Stimulated activated naive CD8-positive, alpha-beta T cell treated with anti-CD3 and anti-CD28 coated beads, Interleukin-15, Interleukin-2, amounts not matched to agents 100 U/mL and 50 U/mL, for 24 hours (primary cell): ENCODE measurements at places on chromosomes 6 and 20.

DNA sequence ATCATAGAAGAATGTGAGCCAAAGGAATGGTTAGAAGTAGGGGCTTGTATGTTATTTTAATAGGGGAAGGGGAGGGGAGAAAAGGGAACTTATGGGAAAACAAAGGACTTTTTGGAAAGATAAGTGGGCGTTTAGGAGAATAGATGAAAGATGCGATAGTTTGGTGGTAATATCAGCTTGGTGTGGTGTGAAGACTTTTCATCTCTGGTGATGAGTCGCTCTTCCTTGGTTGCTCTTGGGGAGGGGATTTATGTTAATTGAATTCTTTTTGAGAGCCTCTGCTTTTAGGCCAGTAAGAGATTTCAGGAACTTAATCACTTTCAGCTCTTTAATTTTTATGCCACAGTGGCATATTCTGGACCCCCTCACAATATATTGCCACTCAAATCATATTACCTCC is 10.8 kb downstream of the HECA start:
- no peak for DNase-seq

GRCh38 chr6:33164665-33165373 is 27.4 kb downstream of the COL11A2 start:
- DNase-seq = no peak

- DNase-seq = no peak
Measured at GRCh38 chr20:58038123-58038654, 190.3 kb downstream of the ANKRD60 start.

- no peak for DNase-seq
Measured at GRCh38 chr6:170025935-170026750, 264.7 kb downstream of the DLL1 start.

- DNase-seq = peak; percentile 40
Measured at GRCh38 chr6:39143238-39143930, 28.4 kb upstream of the SAYSD1 start.

GRCh38 chr6:106385530-106385929 is 25.0 kb downstream of the CRYBG1 start:
- DNase-seq = no peak

GRCh38 chr6:1404713-1405098 is 15.3 kb downstream of the FOXF2 start:
- no peak for DNase-seq

DNA sequence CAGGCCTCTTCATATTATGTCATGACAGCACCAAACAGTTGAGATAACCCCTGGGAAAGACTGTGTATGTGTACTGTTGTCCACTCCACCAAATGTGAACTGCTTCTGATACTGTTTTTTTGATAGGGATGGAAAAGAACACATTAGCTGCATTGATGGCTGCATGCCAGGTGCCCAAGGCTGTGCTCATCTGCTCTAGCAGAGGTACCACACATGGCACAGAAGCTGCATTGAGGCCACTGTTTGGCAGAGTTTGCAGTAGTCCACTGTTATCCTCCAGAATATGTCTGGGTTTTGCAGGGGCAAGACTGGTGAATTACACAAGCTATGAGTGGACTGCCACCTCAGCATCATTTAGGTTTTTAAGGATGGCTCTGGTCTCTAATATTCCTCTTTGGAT is 28.2 kb upstream of the ELMO2 start:
- no peak for DNase-seq

GRCh38 chr20:38842558-38842981 is 37.1 kb downstream of the PPP1R16B start:
- peak; percentile 82 for DNase-seq

DNA sequence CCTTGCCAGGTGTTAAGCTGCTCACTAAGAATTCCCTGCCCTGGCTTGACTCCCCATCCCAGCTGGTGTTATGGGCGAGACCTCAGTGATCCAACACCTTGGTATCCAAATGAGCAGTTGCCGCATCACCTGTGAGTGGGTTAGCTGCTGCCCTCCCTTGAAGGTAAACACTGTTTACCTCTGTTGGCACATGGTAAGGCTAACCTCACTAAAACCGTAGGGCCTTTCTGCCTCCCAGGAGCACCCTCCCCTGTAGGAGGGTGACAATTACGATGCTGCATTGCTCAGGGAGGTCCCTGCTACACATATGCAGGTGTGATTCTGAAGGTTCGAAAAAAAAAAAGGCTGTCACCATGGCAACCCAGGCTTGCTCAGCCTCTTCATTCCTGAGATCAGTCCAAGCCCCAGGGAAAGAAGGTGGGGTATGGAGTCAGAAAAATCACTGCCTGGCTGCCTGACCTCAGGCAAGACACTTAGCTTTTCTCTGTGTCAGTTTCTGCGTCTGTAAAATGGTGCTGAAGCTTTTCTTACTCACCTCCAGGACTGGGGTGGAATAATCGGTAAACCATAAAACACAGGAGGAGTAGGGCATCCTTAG is 19.5 kb downstream of the PNPLA1 start:
- DNase-seq = no peak

DNA sequence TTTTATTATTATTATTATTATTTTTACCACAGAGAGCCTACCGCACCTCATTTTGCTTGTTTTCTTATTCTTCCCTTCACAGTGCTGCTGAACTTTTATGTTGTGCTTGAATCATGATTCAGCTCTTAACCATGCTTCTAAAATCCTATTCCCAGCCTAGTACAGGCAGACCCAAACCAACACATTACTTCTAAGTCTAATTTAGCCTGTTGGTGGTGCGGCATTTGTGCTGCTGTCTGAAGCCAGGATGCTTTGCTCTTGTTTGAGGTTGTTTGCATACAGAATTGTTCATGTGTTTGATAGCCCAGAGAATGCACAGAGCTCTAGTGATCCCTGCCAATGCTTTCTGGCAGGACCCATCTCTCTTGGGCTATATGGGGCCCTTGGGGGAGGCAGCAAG is 213.5 kb upstream of the KCNG1 start:
- DNase-seq = no peak

DNA sequence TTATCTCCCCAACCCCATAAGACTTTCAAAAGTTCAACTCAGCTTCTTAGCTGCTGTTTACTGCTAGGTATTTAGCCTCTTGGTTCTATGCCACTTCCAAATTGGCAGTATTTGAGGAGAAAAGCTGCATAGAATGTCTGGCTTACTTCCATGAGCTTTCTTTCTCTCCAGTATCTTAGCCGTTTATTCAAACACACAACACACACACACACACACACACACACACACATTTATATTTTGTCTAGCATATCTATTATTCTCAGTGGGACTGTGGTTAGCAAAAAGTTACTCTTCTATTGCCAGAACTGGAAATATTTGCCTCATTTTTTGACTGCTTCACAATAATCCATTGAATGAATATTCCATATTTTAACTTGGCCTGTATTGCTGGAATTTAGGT is 634.2 kb upstream of the IMPG1 start:
- no peak for DNase-seq

GRCh38 chr6:16414205-16414604 is 175.8 kb downstream of the GMPR start:
- no peak for DNase-seq

DNA sequence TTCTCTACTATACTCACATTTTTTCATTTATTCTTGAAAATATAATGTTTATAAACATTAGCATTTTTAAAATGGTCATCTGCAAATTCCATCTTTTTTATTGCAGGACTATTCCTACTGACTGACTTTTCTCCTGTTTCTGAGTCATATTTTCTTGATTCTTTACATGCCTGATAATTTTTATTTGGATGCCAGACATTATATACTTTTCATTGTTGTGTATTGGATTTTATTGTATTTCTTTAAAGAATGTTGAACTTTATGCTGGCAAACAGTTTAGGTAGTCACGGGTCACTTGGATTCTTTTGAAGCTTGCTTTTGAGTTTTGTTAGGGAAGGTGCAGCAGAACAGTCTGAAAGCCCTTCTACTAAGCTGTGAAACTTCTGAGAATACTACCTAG is 403.2 kb downstream of the ARHGAP18 start:
- DNase-seq = no peak

DNA sequence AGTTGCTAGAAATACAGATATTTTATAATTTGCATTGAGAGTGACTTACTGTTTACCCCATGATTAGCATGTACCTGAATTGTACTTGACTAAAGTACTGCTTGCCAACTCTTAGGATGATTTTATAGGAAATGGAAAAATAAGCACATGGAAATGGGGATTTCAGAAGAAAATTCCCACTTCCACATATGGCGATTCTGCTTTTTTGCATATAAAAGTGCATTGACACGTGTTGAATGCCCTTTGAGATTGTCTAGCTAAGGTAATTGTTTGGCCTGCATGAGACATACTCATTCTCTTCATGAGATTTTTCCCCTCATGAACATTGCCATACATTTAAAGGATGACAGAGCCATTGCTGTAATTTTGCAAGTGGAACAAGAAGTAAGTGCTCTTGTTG is 10.1 kb downstream of the TAB2 start:
- DNase-seq = no peak

- peak; percentile 49 for DNase-seq
Measured at GRCh38 chr20:59151820-59152219, 11.8 kb upstream of the ZNF831 start.

DNA sequence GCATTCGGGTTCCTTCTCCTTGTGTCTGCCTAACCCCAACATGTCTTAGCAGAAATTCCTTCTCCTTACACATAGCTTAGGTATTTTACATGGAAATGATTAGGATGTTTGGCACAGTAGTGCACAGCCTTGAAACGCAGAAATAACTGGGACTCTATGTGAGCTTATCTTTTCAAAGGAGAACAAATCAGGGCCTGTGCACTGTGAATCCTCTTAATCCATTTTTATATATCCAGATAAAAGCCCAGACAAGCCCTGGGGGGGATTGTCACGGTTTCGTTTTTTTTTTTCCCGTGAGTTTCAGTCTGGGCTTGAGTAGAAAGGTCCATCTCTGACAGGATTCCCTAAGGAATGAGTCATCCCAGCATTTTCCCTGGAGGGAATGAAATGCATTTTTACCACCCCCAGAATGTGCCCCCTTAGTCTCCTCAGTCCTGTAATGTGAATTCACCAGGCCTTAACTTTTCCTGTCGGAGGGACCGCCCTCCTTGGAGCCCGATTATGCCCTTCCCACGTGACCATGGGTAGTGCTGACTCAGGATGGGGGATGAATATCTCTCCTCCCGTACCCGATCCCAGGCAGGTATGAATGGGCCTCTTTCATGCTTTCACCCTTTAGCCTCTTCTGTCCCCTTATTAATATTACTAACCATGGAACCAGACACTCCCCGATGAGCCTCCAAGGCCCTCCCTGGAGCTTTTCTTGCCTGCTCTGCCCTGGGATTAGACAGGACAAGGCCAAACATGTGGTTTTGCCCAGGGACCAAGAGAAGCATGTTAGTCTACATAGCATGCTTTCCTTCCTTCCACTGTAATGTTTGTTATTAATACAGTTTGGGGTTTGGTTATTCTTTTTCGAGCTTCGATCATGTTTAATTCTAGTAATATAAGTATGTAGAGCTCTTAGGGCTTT is 23.9 kb upstream of the NAA20 start:
- no peak for DNase-seq

DNA sequence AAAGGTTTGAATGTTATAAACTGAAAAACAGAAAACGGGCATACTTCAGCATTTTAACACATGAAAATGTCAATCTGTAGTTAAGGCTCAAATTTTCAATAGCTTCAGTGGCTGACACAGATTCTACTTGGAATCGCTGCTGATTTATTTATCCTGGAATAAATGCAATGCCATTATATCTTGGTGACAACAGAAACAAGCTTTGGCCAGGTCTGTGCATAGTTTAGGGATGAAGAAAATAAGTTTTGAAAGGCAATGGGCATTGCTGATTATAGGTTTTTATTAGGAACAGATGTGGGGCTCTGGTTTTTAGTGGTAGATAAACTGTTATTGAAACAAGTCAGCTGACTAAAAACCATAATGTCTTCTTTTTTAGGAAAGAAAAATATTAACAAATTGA is 96.8 kb upstream of the SOX4 start:
- DNase-seq = no peak

GRCh38 chr6:8219352-8219943 is 117.1 kb upstream of the EEF1E1 start:
- peak; percentile 30 for DNase-seq

DNA sequence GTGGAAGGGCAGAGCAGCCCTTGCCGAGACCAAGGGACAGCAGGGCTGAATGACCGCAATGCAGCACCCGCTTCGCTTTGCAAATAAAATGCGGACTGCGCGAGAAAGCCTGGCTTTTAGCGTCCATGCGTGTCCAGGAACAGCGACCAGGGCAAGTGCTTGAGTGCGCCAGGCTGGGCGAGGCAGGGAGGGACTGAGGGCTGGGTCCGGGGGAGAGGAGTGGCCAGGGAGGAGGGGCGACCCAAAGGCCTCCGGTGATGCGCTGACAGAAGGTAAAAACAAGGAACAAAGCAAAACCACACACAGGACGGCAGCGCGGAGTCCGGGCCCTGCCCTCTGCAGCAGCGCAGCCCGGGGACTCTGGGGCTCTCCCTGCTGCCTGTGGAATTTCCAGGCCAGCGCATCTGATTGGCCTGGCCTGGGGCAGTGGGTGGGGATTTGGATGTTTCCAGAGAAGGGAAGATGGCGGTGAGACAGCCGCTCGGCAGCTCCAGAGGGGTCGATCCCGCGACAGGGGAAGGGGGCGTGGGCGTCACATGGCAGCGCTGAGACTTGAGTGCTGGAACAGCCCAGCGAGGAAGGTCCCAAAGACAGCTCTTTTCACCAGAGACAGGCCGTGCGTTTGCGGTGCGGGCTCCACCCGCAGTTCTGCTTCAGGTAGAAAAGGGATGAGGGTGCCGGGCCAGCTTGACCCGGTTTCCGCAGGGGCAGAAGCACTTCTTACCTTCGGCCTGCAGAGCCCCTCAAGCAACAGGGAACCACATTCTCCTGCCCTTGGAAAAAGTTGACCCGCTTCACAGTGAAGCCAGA is 51.8 kb downstream of the SSR1 start:
- DNase-seq = peak; percentile 67

GRCh38 chr20:23118144-23118543 is 32.0 kb upstream of the CD93 start:
- no peak for DNase-seq

DNA sequence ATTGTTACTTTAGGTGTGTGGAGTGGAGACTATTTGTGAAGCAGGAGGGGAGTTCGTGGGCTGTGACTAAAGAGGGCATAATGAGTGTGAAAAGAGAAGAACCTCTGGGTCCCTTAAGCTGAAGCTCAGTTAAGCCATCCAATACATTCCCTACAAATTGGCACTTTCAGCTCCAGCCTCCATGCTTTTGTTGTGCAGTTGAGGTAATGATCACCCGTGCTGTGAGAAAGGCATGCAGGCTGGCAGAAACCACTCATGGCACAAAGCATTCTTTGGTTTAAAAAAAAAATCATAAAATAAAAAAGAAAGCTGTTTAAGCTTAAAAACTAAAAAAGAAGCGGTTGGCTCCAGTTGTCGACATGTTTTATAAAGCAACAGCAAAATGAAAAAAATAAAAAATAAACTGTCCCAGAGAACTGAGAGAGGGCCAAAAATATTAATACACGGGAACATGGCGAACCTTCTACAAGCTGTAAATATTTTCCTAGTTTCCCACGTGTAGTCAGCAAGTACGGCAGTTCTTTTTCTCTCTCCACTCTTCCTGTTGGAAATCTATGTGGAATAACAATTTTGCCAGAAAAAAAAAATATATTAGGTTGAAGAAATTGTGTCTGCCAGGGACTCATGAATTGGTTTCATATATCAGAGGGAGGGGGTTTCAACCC is 82.2 kb downstream of the ANKRD60 start:
- no peak for DNase-seq

GRCh38 chr6:149213829-149214228 is 103.7 kb upstream of the TAB2 start:
- no peak for DNase-seq

- DNase-seq = no peak
Measured at GRCh38 chr20:44370639-44371218, 15.2 kb downstream of the HNF4A start.

- DNase-seq = no peak
Measured at GRCh38 chr6:35755278-35755924, 18.6 kb downstream of the ARMC12 start.

GRCh38 chr20:41078329-41078728 is 49.7 kb downstream of the TOP1 start:
- no peak for DNase-seq
